Effector CD8-positive, alpha-beta T cell (primary cell): ENCODE measurements at places on chromosomes 12 and 14.
A peak's percentile ranks its signal among the peaks of the same experiment; 100 is the strongest.

DNA sequence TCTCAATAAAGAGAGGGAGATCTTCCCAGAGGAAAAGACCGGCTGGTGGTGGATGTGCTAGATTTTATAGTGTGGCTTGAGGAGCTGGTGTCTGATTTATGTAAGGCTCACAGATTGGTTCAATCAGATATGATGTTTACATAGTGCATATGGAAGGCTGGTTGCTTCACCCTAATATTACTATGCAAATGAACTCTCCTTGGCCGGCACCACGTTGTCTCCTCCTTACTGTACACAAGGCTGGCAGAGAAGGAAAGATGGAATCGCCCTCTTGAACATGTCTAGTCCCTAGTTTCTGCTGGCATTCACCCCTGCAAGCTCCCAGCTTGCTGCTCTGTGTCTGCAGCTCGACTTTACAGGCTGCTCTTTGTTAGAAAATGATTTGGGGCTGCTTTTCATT is 8.9 kb downstream of the FAM186A start:
- no peak for DNase-seq

GRCh38 chr12:116672842-116673516 is 64.9 kb downstream of the SPRING1 start:
- DNase-seq: no peak

DNA sequence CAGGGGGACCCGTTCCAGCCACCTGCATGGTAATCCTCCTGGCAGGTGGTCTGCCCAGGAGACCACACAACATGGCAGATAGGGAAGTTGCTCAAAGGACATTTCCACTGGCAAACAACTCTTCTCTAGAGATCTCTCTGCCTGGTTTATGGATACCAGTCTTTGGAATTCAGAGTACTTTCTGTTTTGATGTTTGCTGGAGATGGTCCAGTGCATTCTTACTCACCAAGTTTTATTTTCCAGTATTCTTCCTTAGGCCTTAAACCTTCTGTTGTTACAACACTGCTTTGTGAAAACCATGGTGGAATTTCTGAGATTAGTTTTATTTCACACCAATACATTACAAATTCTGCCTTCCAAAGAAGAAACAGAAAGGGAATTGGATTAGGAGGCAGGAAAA is 428.3 kb downstream of the FUT8 start:
- DNase-seq: no peak

GRCh38 chr12:53966085-53966384 is 6.9 kb upstream of the HOXC11 start:
- DNase-seq: no peak

DNA sequence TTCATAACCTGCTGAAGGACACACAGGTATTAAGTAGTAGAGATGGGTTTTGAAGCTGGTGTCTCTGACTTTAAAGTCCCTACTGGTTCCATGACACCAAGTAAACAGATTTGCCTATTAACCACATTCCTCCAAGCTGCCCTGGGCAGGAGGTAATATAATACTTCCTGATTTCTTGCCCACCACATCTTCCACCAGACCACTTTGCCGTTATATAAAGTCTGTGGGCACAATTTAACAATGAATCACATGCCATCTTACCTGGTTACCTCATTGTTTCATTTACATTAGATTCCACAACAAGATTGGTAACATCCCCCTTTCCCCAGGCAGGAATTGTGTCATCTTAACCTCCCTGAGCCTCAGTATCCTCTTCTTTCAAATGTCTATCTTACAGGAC is 900 bp upstream of the LRRC23 start:
- DNase-seq: no peak

DNA sequence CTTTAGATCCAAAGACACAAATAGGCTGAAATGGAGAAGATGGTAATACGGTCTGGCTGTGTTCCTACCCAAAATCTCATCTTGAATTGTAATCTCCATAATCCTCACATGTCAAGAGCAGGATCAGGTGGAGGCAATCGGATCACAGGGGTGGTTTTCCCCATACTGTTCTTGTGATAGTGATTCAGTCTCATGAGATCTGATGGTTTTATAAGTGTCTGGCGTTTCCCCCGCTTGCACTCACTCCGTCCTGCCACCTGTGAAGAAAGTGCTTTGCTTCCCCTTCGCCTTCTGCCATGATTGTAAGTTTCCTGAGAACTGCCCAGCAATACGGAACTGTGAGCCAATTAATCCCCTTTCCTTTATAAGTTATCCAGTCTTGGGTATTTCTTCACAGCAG is 1795.5 kb upstream of the FLRT2 start:
- DNase-seq: no peak

- no peak for DNase-seq
Observed at GRCh38 chr12:12521888-12522287, 40.8 kb downstream of the DUSP16 start.

- no peak for DNase-seq
Observed at GRCh38 chr12:30970559-30971197, 44.1 kb downstream of the TSPAN11 start.

- DNase-seq: no peak
Observed at GRCh38 chr12:9856894-9857293, 12.3 kb downstream of the CLEC2B start.

GRCh38 chr12:58384196-58384595 is 442.8 kb downstream of the ATP23 start:
- DNase-seq: no peak

- DNase-seq: peak; percentile 34
Observed at GRCh38 chr14:22549981-22550673, 38.9 kb downstream of the DAD1 start.

- DNase-seq: no peak
Observed at GRCh38 chr14:102493585-102493984, 16.0 kb downstream of the ANKRD9 start.

DNA sequence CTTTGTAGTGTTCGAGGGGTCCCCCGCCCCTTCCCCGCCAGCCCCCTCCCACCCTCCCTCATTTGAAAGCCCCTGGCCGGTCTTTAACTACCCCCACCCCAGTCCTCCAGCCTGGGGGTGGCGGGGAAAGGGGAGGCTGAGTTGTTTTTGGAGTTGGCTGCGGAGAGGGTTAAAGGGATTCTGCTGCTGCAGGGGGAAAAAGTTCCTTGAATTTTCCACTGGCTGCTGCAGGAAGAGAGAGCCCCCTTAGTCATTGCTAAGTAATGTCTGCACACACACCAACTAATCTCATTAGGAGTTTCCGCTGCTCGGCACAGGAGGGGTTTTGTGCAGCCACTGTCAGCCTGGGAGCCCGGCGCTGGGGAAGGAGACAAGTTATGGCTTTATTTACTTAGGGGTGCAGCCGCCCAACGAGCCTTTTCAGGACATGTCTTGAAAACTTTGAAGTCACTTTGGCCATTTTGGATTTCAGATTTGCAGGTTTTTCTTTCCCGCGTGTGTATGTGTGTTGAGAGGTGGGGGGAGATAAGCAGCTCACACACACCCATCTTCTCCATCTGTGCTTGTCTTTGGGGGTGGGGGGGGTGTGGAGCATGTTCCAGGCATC is 1.8 kb downstream of the ELK3 start:
- DNase-seq: peak; percentile 20

DNA sequence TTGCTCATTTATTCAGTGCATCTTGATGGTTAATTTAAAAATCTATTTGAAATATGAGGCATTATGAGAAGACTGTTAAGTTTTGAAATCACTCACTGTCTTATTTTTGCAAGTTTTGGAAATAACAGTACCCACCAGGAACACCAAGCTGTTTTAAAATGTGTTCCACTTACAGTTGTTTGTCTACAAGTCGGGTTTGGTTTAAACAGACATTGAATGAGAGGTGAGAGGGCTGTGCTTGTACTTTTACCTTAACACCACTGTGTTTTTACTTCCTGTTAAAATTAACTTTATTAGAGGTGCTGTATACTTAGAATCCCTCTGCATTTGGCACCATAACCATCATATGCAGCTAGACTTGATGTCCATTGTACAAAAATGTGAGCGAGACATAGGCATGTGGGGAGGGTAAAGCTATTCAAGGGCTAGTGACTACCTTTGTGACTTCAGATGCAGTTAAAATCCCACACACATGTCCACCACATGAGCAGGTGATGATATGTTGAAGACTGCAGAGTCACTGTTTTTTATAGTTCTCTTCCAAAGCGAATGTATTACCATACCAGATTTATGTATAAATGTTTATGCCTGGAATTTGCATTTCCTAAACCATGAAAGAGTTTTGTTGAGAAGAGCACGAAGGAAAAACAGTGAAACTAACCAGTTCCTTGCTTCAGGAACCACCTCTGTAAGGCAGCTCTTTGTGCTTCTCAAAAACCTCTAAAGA is 12.9 kb downstream of the ELK3 start:
- no peak for DNase-seq

GRCh38 chr14:61474701-61475100 is 153.3 kb downstream of the PRKCH start:
- no peak for DNase-seq

GRCh38 chr14:58824796-58825195 is 187.0 kb downstream of the DACT1 start:
- no peak for DNase-seq

- DNase-seq: no peak
Observed at GRCh38 chr14:48849741-48850322, 736.3 kb downstream of the RPS29 start.

- no peak for DNase-seq
Observed at GRCh38 chr12:65157091-65157490, 12.3 kb upstream of the LEMD3 start.

DNA sequence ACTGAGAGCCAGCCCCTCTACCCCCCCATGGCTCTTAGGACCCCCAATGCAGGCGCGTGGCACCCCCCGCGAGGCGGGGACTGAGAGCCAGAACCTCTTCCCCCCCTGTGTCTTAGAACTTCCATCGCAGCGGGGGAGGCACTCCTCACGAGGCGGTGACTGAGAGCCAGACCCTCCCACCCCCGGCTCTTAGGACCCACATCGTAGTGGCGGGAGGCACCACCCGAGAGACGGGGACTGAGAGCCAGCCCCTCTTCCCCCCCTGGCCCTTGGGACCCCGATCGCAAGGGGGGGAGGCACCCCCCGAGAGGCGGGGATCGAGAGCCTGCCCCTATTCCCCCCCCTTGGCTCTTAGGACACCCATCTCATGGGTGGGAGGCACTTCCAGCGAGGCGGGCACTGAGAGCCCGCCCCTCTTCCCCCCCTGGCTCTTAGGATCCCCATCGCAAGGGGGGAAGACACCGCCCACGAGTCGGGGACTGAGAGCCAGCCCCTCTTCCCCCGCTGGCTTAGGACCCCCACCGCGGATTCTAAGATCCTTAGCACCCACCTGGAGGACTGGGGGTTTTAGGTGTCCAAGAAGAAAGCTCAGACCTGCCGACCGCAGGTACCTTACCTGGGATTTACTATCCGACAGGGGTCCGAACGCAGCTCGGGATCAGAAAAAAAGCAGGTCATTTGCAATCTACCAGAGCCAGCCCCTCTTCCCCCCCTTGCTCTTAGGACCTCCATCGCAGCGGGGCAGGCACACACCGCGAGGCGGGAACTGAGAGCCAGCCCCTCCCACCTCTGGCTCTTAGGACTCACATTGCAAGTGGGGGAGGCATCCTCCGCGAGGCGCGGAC is 44.9 kb downstream of the DDX11 start:
- peak; percentile 37 for DNase-seq

GRCh38 chr14:53152184-53152886 is 788 bp downstream of the DDHD1 start:
- DNase-seq: peak; percentile 33

DNA sequence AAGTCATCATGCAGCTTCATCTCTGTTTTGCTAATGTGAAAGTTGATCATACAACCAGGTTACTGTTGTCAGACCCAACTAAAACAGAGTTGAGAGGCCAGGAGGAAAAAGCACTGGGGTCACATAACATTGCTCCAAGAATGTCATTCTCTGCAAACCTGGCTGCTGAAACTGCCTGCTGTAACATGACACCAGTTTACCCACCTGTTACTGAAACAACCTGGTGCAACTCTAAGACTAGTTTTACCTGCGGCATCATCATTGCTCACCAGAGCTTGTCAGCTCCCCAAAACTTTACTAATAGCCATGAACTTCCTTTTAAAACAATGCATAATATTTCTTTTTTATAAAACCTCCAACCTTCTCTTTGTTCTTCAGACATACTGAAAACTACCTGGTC is 30.7 kb upstream of the DEGS2 start:
- no peak for DNase-seq

- DNase-seq: no peak
Observed at GRCh38 chr14:94539181-94539580, 22.1 kb upstream of the SERPINA4 start.

- DNase-seq: no peak
Observed at GRCh38 chr12:110796952-110797351, 49.8 kb upstream of the CCDC63 start.

DNA sequence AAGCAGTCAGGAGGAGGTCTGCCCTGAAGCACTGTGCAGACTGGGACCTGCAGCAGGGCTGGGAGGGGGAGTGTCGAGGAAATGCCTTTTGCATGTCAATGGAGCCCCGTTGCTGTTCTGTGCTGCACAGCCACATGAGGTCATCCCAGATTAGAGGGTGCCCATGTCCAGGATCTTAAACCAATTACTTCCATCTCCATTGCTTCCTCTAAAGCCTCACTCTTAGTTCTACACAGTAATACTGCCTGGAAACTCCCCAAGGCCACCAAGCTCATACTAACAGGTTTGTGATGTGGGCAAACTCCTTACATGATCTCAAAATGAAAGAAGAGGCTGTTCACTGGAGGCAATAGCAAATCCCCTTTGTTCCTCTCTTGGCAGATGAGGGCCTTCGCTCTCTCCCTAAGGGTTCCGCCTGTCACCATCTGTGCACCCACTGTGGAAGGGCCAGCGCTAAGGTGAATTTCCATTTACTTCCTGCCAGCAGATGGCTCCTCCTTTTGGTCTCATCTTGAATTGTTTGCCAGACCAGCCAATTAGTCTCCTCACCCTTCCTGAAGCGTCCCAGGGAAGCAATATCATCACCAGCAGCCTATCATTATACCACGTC is 35.4 kb upstream of the LTA4H start:
- no peak for DNase-seq

DNA sequence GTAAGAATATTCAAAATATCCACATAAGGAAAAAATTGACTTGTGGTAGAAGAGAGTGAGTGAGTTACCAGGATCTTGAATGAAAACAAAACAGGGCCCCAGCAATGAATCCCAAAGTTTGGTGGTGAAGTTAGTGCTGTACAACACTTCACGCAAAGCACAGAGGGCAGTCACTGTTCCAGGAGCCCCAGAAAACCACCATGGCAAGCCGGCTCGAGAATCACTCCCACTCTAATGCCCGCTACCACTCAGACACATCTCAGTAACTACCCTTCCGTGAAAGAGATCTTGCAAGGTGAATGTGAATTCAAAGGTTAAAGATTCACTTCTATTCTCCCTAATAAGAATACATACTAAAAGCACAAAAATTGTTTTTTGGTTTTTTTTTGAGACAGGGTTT is 30.1 kb downstream of the CLIP1 start:
- no peak for DNase-seq
